ENCODE measurements at places on chromosomes 4 and X. TPM values are rescaled to one million over a fixed set of nuclear protein-coding genes. Genes with fewer than 3 reads are reported as not detected.

- peak; percentile 60 for DNase-seq
These were observed 7.7 kb downstream of the CCNQ start for GRCh38 chrX:153590961-153591956.

GRCh38 chrX:39854772-39855747, 242.7 kb downstream of the BCOR start:
- peak; percentile 31 for DNase-seq

GRCh38 chr4:182293691-182294255, 50.6 kb downstream of the TENM3 start:
- no peak for DNase-seq

DNA sequence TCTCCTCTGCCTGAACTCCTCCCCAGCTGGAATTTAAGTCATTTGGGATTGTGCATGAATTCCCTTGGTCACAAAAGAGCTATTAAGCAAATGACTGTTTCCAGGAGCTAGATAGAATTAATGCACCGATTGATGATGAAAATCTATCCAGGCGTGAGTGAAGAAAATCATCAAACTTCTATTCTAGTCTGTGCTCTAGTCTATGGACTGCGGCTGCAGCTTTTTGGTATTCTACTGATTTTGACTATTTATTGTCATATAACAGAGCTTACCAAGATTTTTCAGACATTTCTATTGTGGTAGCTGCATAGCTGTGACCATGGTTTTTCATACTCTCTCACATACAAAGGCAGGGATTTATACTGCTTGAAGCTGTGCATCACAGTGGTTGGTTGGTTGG, 403.8 kb downstream of the FSTL5 start:
- no peak for DNase-seq

DNA sequence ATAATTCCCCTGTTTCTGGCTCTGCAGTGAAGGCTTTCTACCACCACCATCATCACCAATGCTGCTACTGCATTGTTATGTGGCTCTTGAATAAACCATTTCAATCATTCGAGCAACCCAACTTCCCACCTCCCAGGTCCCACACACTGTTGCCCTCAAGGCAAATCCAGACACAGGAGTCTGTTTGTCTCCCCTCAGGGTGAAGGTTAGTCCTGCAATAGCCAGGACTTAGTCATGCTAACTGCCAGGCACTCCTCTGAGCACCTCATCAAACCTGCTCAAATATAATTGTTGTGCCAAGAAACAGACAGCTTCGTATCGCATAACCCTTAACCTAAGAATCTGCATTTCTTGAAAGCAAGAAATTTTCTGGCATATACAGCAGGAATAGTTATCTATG, 213.2 kb downstream of the KDR start:
- no peak for DNase-seq

DNA sequence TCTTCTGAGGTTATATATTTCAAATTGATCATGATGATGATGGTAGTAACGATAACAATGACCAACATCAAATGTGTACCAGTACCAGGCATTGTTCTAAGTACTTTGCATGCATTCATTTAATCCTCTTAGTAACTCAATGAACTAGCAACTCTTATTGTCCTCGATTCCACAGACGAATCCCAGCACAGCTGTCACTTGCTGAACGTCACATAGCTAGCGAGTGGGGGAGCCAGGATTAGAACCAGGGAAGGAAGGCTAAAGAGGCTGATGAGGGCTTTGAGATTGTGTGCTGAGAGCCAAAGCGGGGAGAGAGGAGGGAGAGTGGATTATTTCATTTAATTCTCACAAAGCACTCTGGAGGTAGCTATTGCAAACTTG, 103.6 kb downstream of the PHOX2B start:
- DNase-seq, result no peak

DNA sequence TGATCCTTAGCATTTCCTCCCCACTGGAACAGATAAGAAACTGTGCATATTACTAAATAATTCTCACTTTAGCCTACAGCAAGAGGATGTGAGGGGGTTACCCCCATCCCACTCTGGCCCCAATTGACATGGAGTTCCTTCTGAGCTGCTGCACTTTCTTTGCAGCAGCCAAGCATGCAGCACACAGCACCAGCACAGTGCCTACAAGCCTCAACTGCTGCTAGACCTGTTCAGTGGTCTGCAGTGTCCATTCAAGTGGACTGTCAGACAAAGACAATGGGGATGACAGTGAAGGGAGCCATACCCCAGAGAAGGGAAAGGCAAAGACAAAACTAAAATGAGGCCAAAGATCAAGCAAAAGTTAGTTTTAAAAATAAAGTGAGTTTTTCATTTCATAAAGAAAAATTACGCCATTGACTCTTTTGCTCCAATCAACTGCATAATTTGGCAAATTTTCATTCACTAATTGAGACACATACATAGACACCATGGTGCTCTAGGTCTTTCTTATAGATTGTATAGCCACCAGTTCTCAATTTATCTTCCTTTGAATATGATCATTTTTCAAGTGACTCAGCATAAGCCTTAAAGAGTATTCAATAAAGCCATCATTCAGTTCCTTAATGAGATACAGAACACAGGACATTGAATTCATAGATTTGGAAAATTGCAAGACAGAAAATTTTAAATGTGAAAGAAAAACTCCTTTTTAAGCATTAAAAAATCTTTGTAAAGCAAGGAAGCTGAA, 410.6 kb downstream of the HNRNPD start:
- DNase-seq, result no peak

- DNase-seq, result no peak
These were observed 13.8 kb downstream of the TLR10 start for GRCh38 chr4:38768968-38769394.

DNA sequence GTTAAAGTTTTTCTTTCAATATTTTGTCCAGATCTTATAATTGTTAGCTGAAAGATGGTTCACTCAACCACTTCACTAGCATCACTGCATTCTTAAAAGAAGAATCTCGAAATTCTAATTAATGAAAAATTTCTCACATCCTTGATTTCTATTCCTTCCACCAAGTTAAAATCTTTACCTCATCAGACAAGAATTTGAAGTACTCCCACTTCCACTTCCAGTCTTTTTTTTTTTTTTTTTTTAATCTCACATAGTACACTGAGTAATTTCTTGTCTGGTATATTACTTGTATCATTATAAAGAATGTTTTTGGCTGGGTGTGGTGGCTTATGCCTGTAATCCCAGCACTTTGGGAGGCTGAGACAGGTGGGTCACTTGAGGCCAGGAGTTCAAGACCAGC, 73.2 kb downstream of the FBXW7 start:
- DNase-seq, result no peak

- DNase-seq, result no peak
These were observed 26.1 kb upstream of the CFAP299 start for GRCh38 chr4:80309294-80310004.

- no peak for DNase-seq
These were observed 297.7 kb upstream of the HAND2 start for GRCh38 chr4:173827707-173828106.

- no peak for DNase-seq
These were observed 1.6 kb downstream of the MTNR1A start for GRCh38 chr4:186553717-186554116.

GRCh38 chr4:74930162-74930561, 2.8 kb upstream of the PARM1 start:
- no peak for DNase-seq

DNA sequence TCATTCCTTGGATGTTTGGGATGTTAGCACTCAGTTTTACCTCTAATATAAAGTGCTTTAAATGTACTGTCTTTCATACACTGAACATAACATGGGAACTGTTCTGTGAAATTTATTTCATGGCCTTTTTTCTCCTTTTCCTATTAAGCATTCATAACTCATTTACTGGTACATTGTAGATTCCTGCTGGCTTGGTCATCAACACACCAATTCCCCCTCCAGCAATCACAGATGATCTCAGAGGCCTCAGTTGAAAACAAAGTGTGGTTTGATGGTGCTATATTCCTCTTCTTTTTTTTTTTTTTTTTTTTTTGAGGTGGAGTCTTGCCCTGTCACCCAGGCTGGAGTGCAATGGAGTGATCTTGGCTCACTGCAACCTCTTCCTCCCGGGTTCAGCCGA, 61.9 kb upstream of the FAM47B start:
- DNase-seq, result no peak

DNA sequence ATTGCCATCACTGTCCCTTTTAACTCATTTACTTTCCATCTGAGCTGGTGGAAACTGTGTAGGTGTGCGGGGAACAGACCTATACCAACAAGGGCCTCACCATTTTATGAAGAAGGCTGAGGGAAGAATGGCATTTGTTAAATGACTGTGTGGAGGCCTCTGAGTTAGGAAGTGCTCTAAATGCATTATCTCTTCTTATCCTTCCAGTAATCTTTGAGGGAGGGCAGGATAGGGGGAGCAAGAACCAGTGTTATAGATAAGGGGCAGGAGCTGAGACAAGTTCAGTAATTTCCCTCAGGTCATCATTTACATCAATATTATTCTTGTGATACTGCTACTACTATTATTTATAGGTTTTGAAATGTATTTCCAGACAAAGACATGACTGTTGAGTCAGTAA, 122.4 kb upstream of the PDLIM3 start:
- DNase-seq, result no peak

GRCh38 chr4:40492691-40493090, 137.0 kb downstream of the RBM47 start:
- no peak for DNase-seq

Gene CCDC110
- 2.0 TPM for total RNA-seq

Gene GLRA2
- 1.6 TPM for total RNA-seq

Gene MTHFD2L
- 8.7 TPM for total RNA-seq

Gene CXorf65
- total RNA-seq, result not detected

Gene CAPN6
- total RNA-seq, result 5.0 TPM

Gene KLKB1
- total RNA-seq, result 1.2 TPM

Gene F8A2
- not detected for total RNA-seq

Gene DMD
- total RNA-seq, result 10.0 TPM

Gene CCDC149
- total RNA-seq, result 15.4 TPM

Gene SRP72
- total RNA-seq, result 61.6 TPM

Gene ZAR1
- not detected for total RNA-seq

Gene UGT2A3
- total RNA-seq, result 119 TPM

Gene ZNF185
- 4.6 TPM for total RNA-seq

Gene APLN
- total RNA-seq, result 0.40 TPM
